ENCODE measurements at places on chromosomes 6 and 20.
A peak's percentile ranks its signal among the peaks of the same experiment; 100 is the strongest.

- DNase-seq = no peak
Measured at GRCh38 chr6:107769053-107769658, 55.0 kb downstream of the SCML4 start.

GRCh38 chr6:117233145-117233544 lies 32.2 kb upstream of the VGLL2 start:
- DNase-seq = no peak

DNA sequence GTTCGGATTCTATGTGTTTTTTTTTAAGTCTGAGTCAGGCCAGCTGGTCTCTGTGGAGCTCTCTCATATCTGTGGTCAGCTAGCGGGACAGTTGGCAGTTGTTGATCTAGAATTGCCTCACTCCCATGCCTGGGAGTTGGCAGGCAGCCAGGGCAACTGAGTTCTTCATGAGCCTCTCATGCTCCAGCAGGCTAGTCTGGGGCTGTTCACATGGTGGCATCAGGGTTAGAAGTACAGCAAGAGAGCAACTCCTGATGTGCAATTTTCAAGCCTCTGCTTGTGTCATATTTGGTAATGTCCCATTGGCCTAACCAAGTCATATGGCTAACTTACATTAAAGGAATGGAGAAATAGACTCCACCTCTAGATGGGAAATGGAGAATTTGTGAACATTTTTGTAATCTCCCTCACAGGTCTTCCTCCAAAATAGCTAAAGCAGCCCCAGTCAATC lies 6.7 kb upstream of the IFT52 start:
- peak; percentile 69 for DNase-seq

- DNase-seq = no peak
Measured at GRCh38 chr6:77136086-77136485, 327.2 kb downstream of the HTR1B start.

DNA sequence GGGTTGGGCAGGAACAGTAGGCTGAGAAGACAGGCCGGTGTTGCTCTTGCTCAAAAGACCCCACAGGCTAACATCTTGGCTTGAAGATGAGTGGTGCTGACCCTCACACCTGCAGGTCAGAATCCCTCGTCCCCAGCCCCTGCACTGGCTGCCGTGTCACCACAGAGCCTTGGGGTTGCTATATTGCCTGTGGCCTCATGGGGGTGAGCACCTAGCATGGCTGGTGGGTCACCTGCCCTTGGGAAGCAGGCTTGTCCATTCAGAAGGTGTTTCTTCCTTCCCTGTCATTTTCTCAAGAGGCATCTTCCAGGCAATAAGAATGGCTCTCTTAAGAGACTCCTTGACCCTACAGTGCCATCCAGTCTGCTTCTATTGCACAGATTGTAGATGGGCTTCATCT lies 7.7 kb downstream of the SLC22A16 start:
- no peak for DNase-seq

GRCh38 chr6:158081657-158081935 lies 86.5 kb downstream of the SERAC1 start:
- DNase-seq = no peak

- DNase-seq = no peak
Measured at GRCh38 chr6:166244353-166245045, 63.7 kb downstream of the PRR18 start.

GRCh38 chr6:15763837-15764236 lies 101.0 kb upstream of the DTNBP1 start:
- peak; percentile 10 for DNase-seq

GRCh38 chr6:30067460-30068139 lies 602 bp downstream of the PPP1R11 start:
- no peak for DNase-seq

GRCh38 chr20:753136-753535 lies 15.2 kb downstream of the SLC52A3 start:
- no peak for DNase-seq

GRCh38 chr20:61694682-61695081 lies 371.0 kb downstream of the TAF4 start:
- no peak for DNase-seq

- DNase-seq = no peak
Measured at GRCh38 chr6:30960907-30961673, 20.3 kb downstream of the MUCL3 start.

DNA sequence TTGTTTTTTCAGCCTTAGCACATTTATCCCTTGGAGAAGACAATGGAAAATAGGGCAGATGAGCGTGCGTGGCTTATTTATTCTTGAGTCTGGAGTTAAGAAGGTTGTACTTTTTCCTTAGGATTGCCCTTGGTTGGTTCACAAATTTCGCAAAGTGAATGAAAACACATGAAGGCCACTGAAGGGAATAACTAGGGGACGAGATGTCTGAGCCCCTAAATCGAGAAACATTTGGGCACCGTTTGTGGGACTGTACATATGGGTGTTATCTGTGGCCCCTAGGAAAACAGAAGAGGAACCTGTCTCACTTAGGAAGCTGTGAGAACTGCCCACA lies 19.4 kb upstream of the TRIM27 start:
- no peak for DNase-seq

- DNase-seq = no peak
Measured at GRCh38 chr20:51163996-51164600, 141.2 kb upstream of the KCNG1 start.

DNA sequence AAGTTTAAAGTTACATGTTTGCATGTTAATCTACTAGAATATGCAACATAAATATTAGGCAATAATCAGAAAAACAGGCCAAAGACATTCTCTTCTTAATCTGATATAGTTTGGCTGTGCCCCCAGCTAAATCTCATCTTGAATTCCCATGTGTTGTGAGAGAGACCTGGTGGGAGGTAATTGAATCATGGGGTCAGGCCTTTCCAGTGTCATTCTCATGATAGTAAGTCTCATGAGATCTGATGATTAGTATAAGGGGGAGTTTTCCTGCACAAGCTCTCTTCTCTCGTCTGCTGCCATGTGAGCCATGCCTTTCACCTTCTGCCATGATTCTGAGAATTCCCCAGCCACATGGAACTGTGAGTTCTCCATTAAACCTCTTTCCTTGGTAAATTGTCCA lies 1241.7 kb upstream of the ADGRB3 start:
- no peak for DNase-seq

DNA sequence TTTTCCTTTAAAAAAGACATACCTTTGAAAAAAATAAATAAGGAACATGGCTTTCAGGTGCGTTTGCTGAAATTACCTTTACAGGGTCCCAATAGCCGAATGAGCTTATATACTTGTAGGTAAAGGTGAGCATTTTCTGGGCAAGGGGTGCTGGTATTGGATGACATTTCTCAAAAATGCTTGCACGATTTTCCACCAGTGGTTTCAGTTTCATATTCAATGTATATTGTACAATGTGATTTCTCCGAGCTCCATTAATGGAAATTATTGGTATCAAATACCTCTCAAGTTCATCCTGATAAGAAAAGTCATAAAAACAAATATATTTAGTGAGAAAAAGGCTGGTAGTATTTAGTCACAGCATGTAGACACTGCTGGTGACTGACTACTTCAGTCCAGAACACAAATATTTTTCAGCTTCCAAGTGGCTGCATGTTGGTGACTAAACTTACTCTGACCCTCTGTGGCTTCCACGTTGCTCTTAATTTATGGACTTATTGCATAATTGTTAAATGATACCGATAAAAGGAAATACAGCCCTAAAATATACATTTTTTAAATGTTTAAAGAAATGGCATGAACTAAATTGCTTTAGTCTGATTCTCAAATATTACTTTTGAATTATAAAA lies 32.9 kb upstream of the ZBTB24 start:
- DNase-seq = no peak

GRCh38 chr20:59435518-59435917 lies 135.1 kb downstream of the EDN3 start:
- DNase-seq = no peak

GRCh38 chr6:71333697-71334096 lies 45.1 kb downstream of the OGFRL1 start:
- peak; percentile 41 for DNase-seq

DNA sequence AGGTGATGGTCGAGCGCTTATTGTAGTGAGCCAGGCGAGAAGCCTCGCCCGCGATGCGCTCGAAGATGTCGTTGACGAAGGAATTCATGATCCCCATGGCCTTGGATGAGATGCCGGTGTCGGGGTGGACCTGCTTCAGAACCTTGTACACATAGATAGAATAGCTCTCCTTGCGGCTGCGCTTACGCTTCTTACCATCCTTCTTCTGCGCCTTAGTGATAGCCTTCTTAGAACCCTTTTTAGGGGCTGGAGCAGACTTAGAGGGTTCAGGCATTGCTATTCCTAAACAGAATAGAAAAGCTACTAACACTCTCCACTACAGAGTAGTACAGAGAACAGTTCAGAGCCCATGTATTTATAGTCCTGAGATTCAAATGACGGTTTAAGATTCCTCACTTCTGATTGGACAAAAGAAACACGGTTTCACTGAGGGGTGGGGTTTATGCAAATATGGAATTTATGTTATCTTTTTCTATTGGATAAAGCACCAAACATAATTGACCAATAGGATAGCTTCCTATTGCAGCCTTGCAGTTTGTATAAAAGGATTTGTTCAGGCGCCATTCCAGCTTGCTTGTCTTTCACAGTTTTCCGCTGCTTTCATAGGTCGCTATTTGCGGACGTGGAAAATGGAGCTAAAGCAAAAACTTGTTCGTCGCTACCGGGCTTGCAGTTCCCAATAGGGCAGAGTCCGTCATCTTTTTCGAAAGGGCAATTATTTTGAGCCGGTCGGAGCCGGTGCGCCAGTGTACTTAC lies 43.7 kb upstream of the HFE start:
- peak; percentile 87 for DNase-seq

- DNase-seq = no peak
Measured at GRCh38 chr6:79134699-79135474, 56.8 kb upstream of the PHIP start.

DNA sequence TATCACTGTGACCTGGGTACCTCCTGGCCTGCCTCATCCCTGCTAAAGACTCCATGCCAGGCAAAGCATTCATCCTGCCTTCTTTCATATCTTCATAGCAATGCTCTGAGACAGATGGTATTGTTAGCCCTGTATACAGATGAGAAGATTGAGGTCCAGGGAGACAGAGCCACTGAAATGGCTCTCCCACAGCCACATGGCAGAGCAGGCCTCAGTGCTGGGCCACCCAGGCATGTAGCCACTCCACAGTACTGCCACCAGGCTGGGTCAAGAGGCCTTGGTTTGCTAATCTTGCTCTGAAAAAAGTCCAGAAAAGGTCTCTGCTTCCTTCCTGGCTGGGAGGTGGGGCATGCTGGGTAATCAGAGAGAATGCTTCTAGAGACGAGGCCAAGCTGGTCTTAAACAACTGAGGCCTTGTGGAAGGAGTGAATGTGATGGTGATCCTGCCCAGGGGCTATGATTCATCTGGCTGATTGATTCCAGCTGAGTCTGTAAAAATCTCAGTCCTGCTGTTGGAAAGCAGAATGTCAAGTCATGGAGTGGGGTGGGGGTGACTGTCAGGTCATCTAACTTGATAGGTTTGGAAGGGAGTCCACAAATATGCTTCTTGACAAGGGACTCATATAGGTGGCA lies 29.8 kb downstream of the HM13 start:
- peak; percentile 30 for DNase-seq

DNA sequence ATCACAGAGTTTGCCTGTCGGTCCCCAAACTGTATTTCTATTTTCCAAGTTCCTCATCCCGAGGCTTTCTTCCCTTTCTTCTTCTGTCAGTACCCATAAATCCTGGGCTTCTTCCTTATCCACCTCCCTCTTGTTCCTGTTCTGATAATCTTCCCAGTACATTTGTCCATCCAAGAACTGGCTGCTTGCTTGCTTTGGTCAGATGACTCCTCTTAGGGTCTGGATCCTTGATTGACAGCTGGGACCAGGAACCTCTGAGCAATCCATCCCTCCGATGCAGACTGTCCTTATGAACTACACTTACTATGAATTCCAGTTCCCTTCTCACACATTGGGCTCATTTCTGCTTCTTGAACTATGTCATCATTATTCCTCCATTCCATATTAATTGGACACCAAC lies 275.3 kb upstream of the CITED2 start:
- DNase-seq = no peak

DNA sequence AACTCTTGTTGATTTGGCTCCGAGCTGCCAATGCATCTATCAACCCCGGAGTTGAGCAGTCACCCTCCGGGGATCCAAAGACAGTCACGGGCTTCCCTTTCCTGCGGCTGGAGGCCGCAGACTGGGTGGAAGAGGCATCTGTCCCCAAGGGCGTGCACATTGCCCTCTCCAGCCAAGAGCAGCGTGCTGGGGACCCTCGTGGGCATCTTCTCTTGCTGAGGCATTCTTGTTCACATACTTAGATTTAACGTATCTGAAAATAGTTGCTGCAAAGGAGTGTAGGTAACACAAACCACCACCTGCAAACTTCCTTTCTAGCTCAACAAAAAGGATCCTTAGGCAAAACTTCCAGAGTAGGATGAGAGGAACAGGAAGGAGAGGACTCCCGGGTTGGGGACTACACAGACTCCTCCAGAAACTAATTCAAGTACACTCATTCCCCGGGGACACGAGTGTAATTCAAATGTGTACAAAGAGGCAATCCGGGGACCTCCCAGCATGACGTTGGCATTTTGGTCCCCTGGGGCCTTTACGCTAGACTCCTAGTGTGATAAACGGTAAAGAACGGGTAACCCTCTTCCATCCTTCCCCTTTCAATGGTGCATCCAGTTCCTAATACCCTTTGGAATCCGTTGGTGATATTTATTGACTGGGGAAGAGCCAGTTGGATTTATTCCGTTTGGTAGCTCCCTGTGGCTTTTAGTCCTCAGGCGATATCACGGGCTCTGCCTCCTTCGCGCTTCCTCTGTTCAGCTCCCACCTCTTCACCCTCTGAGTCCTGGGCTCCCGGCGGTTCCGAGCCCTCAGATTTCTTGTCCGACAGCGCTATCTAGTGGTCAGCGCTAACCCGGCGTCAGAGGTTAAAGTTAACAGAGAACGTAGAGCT lies 2.7 kb upstream of the COL12A1 start:
- peak; percentile 53 for DNase-seq

- no peak for DNase-seq
Measured at GRCh38 chr20:13412806-13413445, 191.9 kb downstream of the ISM1 start.

DNA sequence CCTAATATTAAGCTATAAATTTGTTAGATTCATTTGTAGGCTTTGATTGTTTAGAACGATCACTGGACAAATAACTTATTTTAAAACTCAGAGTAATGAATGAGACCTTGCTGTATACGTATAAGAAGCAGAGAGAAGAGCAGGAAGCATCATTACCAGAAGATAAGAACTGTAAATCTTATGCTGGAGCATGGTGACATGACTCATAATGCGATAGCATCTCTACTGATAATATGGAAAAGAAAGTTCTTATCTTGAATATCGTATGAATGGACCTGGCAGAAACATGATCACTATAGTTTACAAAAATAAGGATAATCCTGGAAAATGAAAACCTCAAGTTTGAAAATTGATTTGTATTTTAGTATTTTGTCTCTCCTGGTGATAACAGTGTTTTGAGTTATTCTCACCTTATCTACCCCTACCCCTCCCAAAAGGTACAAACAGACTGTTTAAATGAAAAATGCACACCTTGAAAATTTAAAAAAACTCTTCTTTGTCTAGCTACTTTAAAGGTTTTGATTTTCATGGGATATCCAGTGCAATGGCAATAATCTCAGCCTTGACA lies 2.0 kb upstream of the ZSCAN26 start:
- DNase-seq = no peak

- DNase-seq = no peak
Measured at GRCh38 chr20:2799688-2800520, 523 bp downstream of the CPXM1 start.

All from T1000 (cell line).